ENCODE measurements at places on chromosomes 12 and 14. TPM values are rescaled to one million over a fixed set of nuclear protein-coding genes. Genes with fewer than 3 reads are reported as not detected.
A peak's percentile ranks its signal among the peaks of the same experiment; 100 is the strongest.

DNA sequence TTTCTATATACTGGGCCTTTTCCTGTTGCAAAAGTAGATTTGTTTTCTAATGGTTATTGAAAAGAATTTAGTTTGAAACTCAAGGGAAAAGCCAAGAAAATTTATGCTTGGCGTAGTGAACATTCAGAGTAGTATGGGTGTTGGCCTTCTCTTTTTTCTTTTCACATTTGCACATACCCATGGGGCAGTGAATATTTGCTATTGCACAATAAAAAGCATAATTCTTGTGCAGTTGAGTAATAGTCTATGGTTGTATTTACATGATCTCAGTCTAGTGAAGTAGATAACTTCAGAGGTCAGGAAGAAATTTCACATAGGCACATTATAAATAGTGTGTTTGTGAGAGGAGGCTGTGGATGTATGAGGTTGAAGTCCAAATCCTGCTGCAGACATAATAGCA, 158.1 kb downstream of the FLRT2 start:
- no peak for DNase-seq

DNA sequence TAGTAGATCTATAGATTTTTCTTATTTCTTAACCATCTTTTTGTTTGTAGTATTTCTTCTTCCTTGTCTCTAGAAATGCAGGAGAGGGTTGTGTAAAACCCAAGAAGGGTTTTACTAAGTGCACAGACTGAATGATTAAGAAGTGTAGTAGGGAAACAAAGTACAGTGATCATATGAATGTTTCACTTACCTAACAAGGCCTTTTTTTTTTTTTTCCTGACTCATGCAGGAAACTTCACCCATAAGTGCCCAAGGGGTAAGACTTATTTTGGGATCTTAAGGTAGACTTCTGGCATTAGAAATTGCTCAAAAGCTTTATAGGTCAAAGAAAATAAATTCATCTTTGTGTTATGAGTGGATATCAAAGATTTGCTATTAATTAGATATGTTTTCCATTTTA, 10.2 kb downstream of the SCN8A start:
- no peak for DNase-seq

GRCh38 chr12:57219205-57219992, 2.8 kb downstream of the NXPH4 start:
- DNase-seq = no peak

- DNase-seq = no peak
Observed at GRCh38 chr14:105414456-105415371, 4.9 kb upstream of the MTA1 start.

DNA sequence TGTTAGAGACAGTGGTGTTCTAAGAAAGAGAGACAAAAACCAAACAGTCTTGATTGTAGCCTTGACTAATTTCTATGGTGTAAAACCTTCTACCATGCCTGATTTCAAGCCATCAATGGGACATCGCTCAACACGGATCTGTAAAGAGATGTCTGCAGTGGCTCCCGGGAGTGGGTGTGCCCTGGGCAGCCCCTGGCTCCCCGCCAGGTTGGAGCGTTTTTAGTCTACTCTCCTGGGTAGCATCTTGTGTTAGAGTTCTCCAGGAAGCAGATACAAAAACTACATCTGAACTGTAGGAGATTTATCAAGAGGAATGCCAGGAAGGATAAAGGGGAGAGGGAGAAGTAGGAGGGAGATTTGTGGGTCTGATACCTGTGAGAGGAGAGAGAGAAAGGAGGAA, 1212.9 kb downstream of the BCL11B start:
- no peak for DNase-seq

- no peak for DNase-seq
Observed at GRCh38 chr14:24072881-24073877, 1.8 kb downstream of the CPNE6 start.

DNA sequence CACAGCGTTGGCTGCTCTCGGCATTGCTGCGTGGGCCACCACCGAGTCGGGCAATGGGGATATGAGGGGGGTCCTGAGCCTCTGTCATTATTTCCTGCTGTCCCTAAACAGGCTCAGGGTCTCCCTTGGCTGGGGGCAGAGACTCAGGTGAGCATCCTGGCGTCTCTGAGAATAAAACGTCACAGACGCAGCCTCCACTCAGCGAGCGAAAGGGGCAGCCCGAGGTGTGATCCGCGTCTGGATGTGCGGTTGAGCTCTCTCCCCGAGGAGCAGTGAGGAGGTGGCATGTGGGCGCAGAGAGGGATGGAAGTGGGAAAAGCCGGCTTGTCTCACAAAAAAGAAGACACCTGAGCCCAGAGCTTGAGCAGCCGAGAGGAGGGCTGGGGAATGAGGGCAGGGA, 62.6 kb downstream of the GALNT9 start:
- no peak for DNase-seq

DNA sequence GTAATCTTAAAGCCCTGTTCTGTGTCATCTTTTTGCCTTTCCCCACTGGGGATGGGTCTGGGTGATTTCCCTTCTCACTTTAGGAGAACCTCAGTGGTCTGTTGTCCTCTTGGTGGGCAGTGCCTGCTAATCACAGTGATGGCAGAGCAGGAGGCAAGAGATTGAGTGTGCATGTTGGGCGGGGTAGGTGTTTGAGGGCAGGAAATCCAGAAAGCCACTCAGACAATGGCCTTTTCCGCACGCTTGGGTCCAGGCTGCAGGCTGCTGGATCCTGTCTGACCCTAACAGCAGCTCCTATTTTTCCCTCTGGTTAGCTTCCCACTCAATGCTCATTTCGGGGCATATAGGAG, 13.7 kb upstream of the ITGA5 start:
- no peak for DNase-seq

GRCh38 chr14:99566009-99566389, 38.0 kb downstream of the CCDC85C start:
- no peak for DNase-seq

DNA sequence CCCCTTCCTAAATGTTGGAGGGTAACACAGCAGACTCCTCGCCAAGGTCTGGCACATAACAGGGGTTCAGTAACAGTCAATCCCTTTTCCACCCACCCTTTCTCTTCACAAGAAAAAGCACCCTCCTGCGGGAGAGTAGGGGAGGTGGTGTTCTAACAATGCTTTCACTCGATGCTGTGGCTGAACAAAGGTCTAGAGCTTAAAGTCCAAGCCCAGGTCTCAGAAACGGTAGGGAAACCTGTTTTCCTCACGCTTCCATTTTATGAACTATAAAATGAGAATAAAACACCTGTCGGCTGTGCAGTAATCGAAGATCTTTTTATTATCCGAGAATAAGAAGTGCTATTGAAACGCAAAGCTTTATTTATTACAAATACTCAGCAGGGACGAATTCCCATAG, 20.9 kb upstream of the CACNA2D4 start:
- no peak for DNase-seq

DNA sequence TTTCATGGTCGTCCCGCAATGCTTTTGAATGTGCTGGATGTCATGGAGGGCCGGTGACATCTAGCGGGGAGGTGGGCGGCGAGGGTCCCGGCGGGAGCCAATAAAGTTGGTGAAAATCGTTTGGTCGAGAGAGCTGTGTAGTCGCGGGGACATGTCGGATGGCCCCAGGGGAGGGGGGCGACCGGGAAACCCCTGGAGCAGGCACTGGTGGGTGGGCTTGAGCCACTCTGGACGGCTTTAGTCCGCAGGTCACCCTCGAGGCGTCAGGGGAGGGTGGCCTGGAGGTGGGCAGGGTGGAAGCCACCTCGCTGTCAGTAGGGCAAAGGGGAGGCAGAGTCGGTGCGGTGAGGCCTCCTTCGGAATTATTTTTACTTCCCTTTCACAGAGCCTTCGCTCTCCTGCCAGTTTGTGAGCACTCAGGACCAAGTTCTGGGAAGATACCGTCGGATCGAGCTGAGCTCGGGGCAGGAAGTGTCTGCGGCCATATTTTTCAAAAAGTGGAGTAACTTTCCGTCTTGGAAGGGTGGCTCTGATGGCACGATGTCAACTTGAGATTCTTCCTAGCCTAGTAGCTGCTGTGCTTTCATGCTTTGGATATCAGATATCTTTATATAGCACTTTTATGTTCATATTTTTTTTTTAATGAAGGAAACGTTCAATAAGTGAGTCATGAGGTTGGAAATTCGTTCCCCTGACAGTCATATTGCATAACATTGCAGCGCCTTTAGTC, 28.2 kb downstream of the WBP11 start:
- DNase-seq = peak; percentile 54

DNA sequence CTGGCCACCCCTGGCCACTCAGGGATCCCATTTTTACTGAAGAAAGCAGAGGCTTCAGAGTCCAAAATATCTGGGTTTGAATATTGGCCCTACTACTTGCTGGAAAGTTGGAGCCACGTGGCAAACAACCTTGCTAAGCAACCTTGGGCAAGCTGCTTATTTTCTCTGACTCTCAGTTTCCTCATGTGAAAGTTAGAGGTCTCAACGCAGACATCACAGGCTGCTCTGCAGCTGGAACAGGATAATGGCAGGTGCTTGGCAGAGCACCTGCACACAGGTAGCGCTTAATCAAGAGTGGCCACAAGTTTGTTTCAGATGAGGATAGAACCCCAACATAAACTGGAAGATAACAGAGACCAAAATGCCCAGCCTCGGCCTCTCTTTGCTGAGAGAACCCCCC, 28.1 kb upstream of the CCND2 start:
- no peak for DNase-seq

GRCh38 chr12:2329661-2330210, 276.9 kb downstream of the CACNA1C start:
- DNase-seq = no peak

DNA sequence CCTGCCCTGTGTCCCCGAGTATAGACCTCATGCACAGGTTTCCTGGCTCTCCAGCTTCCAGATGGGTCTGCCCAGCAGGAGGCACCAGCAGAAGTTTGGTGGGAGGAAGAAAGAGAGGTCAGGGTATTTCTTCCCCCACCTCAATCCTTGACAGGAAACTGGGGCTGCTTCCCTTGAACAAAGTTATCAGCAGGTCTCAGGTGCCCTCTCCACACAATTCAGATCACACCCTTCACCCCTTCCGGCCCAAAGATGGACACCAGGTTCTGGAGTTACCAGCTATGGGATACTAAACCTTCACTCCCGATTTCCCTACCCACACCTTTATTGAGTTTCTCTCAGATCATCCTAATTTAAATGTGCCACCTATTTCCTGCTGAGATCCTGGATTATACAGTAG, 1.2 kb downstream of the SART3 start:
- no peak for DNase-seq

DNA sequence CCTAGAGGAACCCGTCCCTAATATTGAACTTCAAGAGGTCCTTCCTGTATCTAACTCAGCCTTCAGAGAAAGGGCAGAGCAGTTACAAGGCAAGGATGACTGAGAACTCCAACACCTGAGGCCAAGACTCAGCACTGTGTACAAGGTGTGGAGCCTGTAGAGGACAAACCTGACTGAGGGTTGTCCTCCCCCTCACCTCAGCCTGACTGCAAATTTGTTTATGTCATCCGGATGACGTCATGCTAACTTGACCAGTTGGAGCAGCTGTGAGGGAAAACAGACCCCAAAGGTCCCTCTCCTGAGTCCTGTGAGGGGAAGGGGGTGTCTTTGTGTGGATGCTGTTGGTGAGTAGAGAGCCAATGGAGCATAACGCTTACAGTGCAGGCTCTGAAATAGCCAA, 4.3 kb downstream of the CRACR2A start:
- DNase-seq = no peak

- DNase-seq = peak; percentile 49
Observed at GRCh38 chr14:71247106-71247505, 339.8 kb downstream of the PCNX1 start.

DNA sequence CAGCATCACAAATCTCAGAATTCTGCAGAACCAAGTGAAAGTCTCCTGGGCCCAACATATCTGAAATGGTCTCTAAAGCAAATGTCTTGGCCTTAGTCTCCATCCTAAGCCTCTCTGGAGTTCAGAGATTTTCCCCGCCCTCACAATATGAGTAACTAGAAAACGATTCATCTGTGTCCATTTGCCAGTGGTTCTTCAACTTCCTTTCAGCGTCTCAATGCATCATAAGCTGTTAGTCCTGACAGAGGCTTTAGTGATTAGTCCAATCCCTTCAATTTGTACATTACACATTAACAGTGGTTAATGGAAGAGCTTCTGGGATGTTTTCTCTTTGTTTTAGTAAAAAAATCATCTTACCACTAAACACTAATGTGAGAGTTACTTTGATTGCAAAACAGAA, 17.4 kb downstream of the NPC2 start:
- DNase-seq = peak; percentile 75

GRCh38 chr14:64788706-64789105, 84.5 kb downstream of the PLEKHG3 start:
- DNase-seq = peak; percentile 93

GRCh38 chr12:12207746-12208145, 59.1 kb downstream of the LRP6 start:
- DNase-seq = no peak

- no peak for DNase-seq
Observed at GRCh38 chr14:74418031-74418430, 8.0 kb downstream of the SYNDIG1L start.

DNA sequence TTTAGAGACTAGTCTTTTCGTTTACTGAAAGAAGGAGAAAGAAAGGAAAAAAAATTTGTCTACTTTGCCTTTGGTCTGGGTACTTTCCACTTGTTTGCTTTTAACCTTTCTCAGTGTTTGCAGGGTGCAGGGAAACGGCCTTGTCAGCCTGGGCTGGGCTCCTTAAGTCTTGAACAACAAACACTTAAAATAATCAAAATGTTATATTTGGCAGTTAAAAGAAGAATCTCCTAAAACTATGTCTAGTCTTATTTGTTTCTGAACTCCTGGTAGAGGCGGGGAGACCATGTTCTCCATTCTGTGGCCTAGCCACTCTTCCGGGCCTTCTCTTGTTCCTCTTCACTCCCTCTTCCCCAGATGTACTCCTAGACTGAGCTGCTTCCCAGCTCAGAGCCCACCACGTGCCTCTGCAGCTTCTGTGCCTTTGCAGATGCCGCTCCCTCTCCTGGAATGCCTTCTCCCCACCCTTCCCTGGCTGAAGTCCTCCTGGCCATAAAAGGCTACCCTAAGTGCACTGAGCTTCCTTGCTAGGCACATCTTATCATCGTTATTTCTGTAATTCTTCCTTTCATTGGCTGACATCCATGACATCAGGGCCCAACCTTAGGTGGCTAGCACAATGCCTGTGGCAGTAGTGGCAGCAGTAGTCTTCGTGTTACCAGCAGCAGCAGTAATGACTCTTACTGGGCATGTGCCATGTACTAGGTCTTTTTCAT, 432.9 kb downstream of the ZFP36L1 start:
- peak; percentile 17 for DNase-seq

DNA sequence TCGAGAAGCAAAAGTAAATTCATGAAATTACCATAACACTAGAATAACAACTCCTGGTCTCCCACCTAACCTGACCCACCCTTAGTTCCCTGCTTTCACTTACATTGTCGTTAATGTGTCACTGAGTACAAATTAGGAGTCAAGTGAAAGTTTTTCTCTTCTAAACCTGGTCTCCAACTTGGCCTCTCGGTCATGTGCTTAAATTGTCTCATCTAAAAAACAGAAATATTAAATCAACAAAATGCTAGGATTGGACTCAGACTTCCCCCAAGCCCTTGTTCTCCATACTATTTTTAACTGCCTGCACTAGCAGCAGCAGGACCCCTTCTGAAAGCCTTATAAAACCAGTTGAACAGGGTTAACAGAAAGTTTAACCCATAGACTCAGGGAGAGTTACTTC, 1.8 kb upstream of the BTG1 start:
- no peak for DNase-seq

The PTCSC3 gene
- total RNA-seq = not detected

The LRIG3 gene
- total RNA-seq = 5.4 TPM

The FAM186B gene
- 0.26 TPM for total RNA-seq

The KLHL28 gene
- total RNA-seq = 8.1 TPM

The SLC25A21 gene
- 0.30 TPM for total RNA-seq

The TSPAN8 gene
- not detected for total RNA-seq

The WNT5B gene
- 298 TPM for total RNA-seq

The OTX2 gene
- not detected for total RNA-seq

Measured in HFFc6 (cell line).